ENCODE measurements at places on chromosomes 3 and 15.

GRCh38 chr15:27328608-27329007 is 357.6 kb downstream of the GABRG3 start:
- no peak for DNase-seq

DNA sequence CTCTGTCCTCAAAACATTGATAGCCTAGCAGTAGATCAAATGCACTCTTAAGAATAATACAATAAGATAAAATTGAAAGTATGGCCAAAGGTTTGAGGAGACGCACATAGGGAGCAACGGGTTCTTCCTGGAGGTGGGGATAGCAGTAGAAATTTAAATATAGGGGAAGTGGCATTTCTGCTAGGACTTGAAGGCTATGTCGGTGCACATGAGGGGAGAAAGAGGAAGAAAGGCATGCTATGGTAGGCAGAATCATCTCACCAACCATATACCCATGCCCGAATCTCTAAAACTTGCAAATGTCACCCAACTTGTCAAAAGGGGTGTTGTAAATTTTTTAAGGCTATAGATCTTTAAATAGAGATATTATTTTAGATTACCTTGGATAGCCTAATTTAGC is 735.1 kb upstream of the LMCD1 start:
- no peak for DNase-seq

DNA sequence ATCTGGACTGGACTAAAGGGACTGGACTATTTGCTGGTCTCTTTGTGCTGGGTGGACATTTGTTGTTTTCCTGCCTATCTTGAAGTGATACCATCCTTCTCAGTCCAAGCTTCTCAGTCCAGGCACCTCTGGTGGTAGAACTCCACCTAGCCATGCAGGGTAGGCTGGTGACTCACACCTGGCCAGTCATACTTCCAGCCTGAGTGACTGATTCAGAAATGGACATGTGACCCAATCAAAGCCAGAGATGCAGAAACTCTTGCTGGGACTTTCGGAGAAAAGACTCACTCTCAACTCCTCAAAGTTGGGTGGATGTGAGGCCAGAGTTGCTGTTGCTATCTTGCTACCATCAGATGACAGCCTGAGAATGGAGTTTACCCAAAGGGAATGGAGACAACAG is 5.6 kb upstream of the ASB14 start:
- no peak for DNase-seq

- DNase-seq: no peak
Observed at GRCh38 chr15:40879609-40880008, 5.6 kb upstream of the RHOV start.

All from activated T-helper 1 cell treated with anti-CD3 and anti-CD28 coated beads, Interleukin-2, amount 50 U/mL, for 16 hours (primary cell).